Mesothelial cell of epicardium (in vitro differentiated cells): ENCODE measurements at places on chromosomes 1 and 21. TPM values are rescaled to one million over a fixed set of nuclear protein-coding genes. Genes with fewer than 3 reads are reported as not detected.
A peak's percentile ranks its signal among the peaks of the same experiment; 100 is the strongest.

DNA sequence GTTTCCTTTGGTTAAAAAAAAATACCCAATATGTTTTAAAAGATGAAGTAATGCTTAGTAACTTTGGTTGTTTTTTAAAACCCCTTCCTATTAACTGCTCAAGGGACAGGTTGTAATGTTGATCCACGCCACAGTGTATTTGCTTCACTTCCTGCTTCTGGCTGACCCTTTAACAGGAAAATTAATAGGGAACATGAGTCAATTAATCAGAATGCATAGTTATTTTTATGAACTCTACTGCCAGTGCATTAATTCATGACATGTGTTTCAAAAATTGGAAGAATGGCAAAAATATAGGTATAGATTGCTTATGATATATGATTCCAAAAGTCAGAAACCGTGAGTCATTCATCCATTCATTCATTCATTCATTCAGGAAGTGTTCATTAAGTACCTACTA, 204.8 kb downstream of the SETD4 start:
- peaks cover 35% of the 10 kb centered on the region for H3K27me3 ChIP-seq
- no peak overlapping the region for H3K4me3 ChIP-seq
- peaks cover 3% of the 10 kb centered on the region for H3K4me1 ChIP-seq
- H3K36me3 ChIP-seq, result no peaks in the 10 kb centered on the region
- no peak overlapping the region for H3K27ac ChIP-seq

The TLCD4 gene
- 5.1 to 6.2 TPM (median 5.6 TPM) in 3 replicates for total RNA-seq

DNA sequence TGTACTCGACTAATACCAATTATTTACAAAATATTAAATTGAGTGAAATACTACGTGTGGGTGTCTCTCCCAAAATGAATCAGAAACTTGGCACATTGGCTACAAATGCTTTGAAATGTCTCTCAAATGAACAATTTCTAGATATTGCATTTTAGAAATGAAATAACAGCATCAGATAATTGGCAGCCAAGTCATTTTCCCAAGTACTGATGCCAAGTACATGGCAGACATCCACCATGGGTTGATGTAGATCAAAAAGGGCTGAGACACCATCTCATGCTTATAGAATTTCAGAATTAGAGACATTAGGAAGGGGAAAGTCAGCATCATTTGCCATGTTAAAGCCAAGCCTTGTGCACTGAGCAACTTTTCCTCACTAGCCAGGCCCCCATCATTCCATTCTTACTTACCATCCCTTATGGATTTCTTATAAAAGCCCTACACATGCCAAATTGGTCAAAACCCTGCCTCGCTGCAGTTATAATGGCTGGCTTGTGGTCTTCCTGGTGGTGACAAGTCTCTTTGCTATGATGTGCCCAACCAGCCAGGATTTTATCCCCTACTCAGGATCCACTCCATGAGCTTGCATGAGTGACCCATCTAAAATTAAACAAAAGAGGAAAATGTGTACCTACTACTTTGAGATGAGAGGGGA, 73.1 kb downstream of the GREM2 start:
- DNase-seq, result no peak
- peaks cover 30% of the 10 kb centered on the region for H3K27me3 ChIP-seq
- no peaks in the 10 kb centered on the region for H3K36me3 ChIP-seq
- H3K4me3 ChIP-seq, result no peak overlapping the region

The NGF gene
- total RNA-seq, result 4.2 to 4.6 TPM (median 4.5 TPM) in 3 replicates

The GPR52 gene
- 1.7 to 2.2 TPM (median 2.0 TPM) in 3 replicates for total RNA-seq

DNA sequence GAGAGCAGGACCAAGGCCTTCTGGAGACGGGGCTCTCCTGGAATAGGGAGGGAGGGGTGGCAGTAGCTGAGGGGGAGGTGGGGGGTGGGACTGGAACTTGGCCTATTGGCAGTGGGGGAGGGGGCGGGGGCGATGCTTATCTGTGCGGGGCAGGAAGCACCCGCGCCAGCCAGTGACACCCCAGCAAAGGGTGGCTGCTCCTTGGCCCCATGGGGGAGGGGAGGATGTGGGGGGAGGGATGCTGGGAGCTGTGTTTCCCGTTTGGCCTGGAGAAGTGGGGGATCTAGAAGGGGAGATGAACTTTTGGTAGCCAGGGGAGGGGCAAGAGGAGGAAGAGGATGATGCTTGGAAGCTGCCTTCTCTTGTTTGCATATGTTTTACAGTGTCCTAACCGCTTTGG, 11.0 kb downstream of the ZBTB7B start:
- no peaks in the 10 kb centered on the region for H3K36me3 ChIP-seq
- DNase-seq, result no peak
- no peaks in the 10 kb centered on the region for H3K27me3 ChIP-seq
- no peak overlapping the region for H3K4me3 ChIP-seq
- H3K4me1 ChIP-seq, result peaks cover 17% of the 10 kb centered on the region

The ERG gene
- 2.5 to 3.1 TPM (median 3.0 TPM) in 3 replicates for total RNA-seq

The ZYG11A gene
- total RNA-seq, result 0.14 to 0.18 TPM in 2 of 3 replicates, not detected in the other

DNA sequence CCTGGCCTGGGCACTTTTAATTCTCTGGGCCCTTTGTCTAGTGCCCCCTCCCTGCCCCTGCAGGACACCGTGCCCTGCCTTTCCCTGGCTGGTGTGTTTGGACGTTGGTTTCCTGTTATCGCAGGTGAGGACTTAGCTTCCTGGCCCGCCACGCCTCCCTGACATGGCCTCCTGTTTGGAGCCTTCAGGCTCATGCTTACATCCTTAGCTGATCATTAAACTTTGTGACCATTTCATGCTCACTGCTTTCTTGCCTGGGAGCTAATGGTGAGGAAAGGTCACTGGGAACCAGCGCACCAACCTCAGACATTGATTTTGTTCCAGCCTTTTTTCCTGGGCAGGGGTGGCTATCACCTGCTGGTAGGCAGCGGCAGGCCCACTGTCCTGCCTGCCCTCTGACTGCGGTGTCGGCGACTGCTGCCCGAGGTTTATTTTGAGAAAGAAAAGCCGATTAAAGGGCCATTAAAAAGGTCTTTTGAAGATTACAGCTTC, 3.7 kb downstream of the PFKL start:
- peaks cover 37% of the 10 kb centered on the region for H3K4me1 ChIP-seq
- peak overlapping the region; percentile 10 for H3K4me3 ChIP-seq
- peak overlapping the region; percentile 35 for H3K27ac ChIP-seq

DNA sequence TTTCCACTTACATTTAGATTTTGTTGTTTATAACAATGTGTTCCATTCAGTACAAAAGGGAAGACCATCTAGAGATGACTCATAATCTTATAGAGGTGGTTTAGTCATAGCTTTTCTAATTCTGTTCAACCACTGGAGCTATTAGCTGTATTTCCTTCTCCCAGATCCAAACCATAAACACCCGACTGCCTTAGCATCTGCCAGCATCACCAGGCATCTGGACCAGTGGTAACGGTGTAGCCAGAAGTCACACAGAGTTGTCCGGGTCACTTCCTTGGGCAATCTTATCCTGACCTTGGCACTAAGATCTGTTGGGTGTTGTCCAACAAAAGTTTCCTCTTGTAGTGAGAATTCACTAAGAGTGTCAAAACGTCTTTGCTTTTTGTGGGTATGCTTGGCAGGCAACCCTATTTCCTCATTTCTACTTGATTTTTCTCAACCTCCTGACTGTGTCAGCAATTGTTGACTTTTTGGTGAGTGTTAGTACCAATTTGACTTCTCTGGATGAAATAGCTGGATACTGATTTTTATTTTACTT, 372.1 kb upstream of the B3GALT2 start:
- peaks cover 20% of the 10 kb centered on the region for H3K4me1 ChIP-seq
- peak overlapping the region; percentile 44 for H3K27ac ChIP-seq
- H3K27me3 ChIP-seq, result no peaks in the 10 kb centered on the region
- H3K36me3 ChIP-seq, result no peaks in the 10 kb centered on the region
- no peak for DNase-seq

DNA sequence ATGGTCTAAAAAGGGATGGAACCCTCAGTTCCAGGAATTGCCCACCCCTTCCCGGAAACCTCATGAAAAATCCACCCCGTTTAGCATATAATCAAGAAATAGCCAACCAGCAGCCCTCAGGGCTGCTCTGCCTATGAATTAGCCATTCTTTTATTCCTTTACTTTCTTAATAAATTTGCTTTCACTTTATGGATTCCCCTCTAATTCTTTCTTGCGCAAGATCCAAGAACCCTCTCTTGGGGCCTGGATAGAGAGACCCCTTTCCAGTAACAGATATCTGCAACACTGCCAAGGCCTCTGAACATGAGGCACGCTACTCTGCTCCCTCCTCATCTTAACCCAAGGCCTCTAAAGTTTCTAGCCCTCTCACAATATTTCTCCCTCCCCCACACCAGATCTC, 58.9 kb upstream of the POU2F1 start:
- peaks cover 55% of the 10 kb centered on the region for H3K4me1 ChIP-seq
- peaks cover 4% of the 10 kb centered on the region for H3K36me3 ChIP-seq
- H3K27me3 ChIP-seq, result peaks cover 10% of the 10 kb centered on the region
- H3K27ac ChIP-seq, result peak overlapping the region; percentile 74

The KIAA0040 gene
- 3.4 to 3.8 TPM (median 3.7 TPM) in 3 replicates for total RNA-seq

DNA sequence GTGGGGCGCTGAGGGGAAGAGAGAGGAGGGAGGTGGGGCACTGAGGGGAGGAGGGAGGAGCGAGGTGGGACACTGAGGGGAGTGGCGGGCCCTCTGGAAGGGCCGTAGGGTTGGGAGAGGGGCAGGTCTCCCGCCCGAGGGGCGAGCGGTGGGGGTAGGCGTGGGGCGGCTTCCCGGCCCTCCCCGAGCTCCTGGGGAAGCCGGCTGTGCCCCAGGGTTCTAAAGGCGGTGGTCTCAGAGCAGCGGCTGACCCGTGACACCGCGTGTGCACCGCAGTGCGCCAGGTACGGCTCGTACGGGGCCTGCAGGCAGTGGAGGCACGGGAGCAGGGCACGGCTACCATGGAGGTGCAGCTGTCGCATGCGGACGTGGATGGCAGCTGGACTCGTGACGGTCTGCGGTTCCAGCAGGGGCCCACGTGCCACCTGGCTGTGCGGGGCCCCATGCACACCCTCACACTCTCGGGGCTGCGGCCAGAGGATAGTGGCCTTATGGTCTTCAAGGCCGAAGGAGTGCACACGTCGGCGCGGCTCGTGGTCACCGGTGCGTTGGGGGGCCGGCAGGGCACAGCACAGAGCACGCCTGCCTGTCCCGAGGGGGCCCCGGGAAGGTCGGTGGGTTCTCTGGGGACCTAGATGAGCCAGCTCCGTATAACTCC, 68.5 kb downstream of the OBSCN start:
- no peak for DNase-seq
- H3K4me3 ChIP-seq, result peak overlapping the region; percentile 69
- H3K27me3 ChIP-seq, result no peaks in the 10 kb centered on the region
- peaks cover 5% of the 10 kb centered on the region for H3K4me1 ChIP-seq
- peaks cover 5% of the 10 kb centered on the region for H3K36me3 ChIP-seq
- no peak overlapping the region for H3K27ac ChIP-seq

The TGFB2 gene
- 45.3 to 51.0 TPM (median 50.6 TPM) in 3 replicates for total RNA-seq

DNA sequence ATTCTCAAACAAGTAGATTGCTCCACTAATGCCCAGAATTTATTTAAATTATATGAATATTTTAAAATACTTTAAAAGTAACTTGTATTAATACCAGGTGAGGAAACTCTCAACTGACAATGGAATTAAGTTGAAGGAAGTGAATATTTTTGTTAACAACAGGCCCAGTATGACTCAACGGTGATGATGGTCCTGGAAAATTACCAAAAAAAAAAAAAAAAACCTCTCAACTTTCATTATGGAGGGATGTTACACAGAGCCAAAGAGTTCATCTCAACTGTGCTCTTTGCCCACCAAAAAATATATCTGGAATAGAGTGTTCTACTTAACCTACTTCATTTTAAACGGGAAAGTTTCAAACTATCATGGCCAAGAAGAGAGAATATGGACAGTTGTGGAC, 28.3 kb downstream of the CFH start:
- no peak overlapping the region for H3K4me3 ChIP-seq
- no peaks in the 10 kb centered on the region for H3K27me3 ChIP-seq
- no peak for DNase-seq
- H3K4me1 ChIP-seq, result peaks cover 9% of the 10 kb centered on the region

- H3K4me1 ChIP-seq, result no peaks in the 10 kb centered on the region
- no peak overlapping the region for H3K4me3 ChIP-seq
- H3K36me3 ChIP-seq, result no peaks in the 10 kb centered on the region
- no peak for DNase-seq
- H3K27ac ChIP-seq, result no peak overlapping the region
- no peaks in the 10 kb centered on the region for H3K27me3 ChIP-seq
These were observed 21.1 kb upstream of the ZBTB21 start for GRCh38 chr21:42031241-42031640.

DNA sequence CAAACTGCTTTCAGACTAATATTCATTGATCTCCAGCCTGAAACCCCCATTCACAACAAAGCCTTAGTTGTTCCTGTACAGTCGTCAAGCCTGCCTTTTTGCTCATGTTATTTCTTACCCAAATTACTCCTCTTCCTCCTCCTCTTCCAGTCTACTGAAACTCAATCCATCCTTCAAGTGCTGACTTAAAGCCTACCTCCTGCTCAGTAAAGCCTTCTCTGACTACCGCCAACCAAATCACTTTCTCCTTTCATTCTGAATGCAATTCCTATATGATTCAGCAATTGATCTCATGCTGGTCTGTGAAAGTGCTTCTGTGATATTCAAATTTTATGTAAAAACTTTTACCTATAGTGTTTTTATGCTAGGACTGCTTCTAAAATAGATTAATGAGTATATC, 18.6 kb downstream of the TAF5L start:
- H3K27me3 ChIP-seq, result no peaks in the 10 kb centered on the region
- no peak overlapping the region for H3K27ac ChIP-seq
- H3K36me3 ChIP-seq, result peaks cover 54% of the 10 kb centered on the region
- H3K4me1 ChIP-seq, result no peaks in the 10 kb centered on the region
- DNase-seq, result no peak
